Epithelial cell of alveolus of lung (primary cell): ENCODE measurements at places on chromosomes 2 and 18. TPM values are rescaled to one million over a fixed set of nuclear protein-coding genes. Genes with fewer than 3 reads are reported as not detected.

ANKRD30B gene
- not detected in 2 replicates for total RNA-seq

ARHGAP28 gene
- 5.3 and 33.8 TPM in 2 replicates for total RNA-seq

HAT1 gene
- 26.7 and 37.4 TPM in 2 replicates for total RNA-seq

ZNF142 gene
- total RNA-seq, result 11.2 and 16.9 TPM in 2 replicates

CPO gene
- not detected in 2 replicates for total RNA-seq

TMEM17 gene
- 1.3 TPM in 2 replicates for total RNA-seq

ST8SIA3 gene
- total RNA-seq, result not detected in 2 replicates

NIFK gene
- total RNA-seq, result 42.8 and 50.5 TPM in 2 replicates
